ENCODE measurements at places on chromosomes 7 and 10.

- no peak for DNase-seq
Measured at GRCh38 chr10:6563731-6564130, 16.3 kb downstream of the PRKCQ start.

- DNase-seq = no peak
Measured at GRCh38 chr10:70602665-70603448, at the start of gene PRF1. TSS of gene PRF1 (minus strand) at chr10:70602741. CDS start at chr10:70600902, 1,839 bp downstream.

GRCh38 chr7:17532861-17533404 is 234.5 kb downstream of the AHR start:
- no peak for DNase-seq

DNA sequence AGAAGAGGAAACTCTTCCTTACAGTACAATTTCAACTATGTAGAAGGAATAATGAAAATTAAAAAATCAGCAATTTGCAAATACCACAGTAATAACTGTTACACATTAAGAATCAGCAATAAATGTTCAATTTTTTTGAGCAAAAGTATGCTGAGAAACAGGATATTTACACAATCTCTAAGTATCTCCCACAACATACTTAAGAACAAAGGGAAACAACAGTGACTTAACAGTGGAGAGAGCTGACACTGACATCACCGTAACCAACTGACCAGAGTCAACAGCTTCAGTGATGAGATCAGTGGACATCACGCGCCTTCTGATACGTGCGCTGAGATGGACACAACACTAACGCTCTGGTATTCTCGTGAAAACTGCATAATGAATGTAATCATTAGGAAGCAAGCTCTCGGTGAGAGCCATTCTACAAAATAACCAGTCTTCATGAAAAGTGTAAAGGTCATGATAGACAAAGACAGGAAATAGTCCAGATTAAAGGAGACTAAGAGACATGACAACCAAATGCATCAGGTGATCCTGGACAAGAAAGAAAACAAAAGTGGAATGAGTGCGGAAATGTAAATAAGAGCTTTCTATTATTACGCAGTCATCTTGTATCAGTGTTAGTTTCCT is 82.6 kb downstream of the PIP4K2A start:
- DNase-seq = no peak

DNA sequence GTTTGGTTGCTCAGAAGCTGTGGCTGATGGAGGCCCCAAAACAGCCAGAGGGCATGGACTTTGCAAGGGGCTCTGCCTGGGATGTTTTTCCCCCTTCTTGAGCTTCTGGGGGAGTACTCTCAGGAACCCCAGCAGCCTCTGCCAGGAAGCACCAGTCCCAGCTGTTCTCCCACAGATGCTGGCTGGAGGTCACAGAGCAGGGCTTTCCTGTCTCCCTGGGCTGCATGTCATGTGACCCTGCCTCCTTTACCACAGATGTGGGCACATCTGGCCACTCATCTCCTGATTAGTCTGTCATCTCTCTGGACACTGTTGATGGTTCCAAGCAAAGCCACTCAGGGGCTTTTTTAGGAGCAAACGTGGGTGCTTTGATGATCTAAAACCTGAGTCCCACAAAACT is 136.7 kb downstream of the NEURL1 start:
- DNase-seq = no peak
